ENCODE measurements at places on chromosomes 12 and 14.
A peak's percentile ranks its signal among the peaks of the same experiment; 100 is the strongest.

DNA sequence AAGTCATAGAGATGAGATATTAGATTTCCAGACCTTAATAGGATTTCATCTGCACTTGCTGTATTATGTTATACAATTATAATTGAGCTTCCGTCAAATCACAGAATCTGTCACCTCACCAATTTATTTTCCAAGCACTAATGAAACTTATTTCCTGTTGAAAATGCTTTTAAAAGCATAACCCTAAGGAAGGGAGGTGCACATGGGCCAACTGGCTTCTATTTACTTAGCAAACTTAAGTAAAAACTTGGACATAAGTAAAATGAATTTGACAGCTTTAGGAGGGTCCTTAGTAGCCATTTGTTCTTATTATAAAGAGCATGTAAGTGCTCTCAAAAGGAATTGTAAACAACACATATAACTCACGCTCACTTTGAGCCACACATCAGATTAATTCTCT, 462.2 kb upstream of the TMPO start:
- DNase-seq: no peak

- DNase-seq: no peak
Observed at GRCh38 chr12:26122061-26122680, 2.7 kb downstream of the BHLHE41 start.

GRCh38 chr12:48618541-48618940, 48.7 kb upstream of the LALBA start:
- DNase-seq: peak; percentile 53

DNA sequence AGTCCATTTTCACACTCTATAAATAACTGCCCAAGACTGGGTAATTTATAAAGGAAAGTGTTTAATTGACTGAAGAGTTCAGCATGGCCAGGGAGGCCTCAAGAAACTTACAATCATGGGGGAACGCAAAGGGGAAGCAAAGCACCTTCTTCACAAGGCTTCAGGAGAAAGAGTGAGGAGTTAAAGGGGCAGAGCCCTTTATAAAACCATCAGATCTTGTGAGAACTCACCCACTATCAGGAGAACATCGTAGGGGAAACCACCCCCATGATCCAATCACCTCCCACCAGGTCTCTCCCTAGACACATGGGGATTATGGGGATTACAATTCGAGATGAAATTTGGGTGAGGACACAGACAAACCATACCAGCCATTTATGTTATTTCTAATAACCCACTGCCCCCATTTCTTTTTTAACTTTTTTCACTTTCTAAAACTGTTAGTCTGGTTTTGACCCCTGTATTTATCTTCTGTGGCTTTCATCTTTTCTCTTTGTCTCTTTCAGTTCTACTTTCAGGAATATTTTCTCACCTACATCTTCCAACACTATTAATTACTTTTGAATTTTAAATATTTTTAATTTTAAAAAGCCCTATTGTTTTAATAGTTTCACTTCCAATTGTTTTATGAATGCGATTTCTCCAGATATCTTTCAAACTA, 44.5 kb downstream of the WDR89 start:
- DNase-seq: no peak

GRCh38 chr12:89070603-89071002, 281.7 kb downstream of the DUSP6 start:
- no peak for DNase-seq

DNA sequence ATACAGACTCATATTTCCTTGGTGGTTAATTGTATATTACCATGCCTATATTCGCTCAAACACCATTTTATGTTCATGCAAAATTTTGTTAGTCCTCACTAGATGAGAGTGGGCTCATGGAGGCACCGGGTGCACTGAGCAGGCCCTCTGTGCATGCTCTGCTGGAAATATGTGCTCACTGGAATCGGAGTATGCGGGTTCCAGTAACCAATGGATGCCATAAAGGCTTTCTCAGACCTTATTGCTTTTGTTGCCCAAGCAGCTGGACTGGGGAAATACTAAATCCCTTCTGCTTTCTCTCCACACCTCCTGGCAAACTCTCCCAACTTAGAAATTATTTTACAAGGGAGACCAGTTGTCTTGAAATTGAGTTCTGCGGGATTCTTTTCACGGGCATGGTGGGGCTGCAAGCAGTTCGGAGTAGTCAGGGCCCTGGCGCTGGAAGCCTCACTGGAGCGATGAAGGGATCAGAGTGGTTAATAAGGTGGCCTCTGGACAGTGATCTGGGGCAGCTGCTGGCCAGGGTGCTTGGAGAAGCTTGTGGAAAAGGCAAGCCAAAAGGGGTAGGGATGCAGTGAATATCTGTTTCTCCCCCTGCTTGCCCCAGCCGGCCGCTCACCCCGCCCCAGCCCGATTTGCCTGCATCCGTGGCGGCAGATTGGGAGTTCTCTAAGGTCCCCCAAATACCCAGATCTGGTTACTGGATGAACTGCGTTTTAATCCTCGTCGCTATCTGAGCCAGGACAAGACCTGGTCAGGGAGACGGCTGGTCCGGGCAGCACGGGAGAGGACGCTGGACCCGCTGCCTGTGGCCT, 7.4 kb upstream of the HOXC6 start:
- no peak for DNase-seq

Data from NCI-H187 (cell line).